SK-N-SH treated with all-trans-retinoic acid at 6 μM for 48 hours (cell line): ENCODE measurements at places on chromosomes 11 and 22.

DNA sequence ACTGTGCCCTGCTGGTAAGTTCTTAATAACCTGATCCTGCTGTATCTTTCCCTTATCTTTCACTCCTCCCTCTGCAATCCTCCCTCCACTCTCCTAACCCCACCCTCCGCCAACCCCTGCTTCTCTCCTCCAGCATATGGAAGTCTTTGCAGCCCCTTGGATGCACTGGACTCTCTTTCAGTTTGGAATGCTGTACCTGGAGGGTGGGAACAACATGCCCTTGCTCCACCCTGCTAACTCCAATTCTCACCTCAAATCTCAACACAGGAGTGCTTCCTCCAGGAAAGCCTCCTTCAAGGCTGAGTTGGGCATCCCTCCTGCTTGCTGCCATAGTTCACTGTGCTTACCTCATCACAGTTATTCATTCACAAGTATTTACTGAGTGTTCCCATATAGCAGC lies 52.8 kb upstream of the LDLRAD3 start:
- ATAC-seq, result no peak

- no peak for ATAC-seq
Observed at GRCh38 chr11:94866936-94867795, 99.0 kb downstream of the AMOTL1 start.

- no peak for ATAC-seq
Observed at GRCh38 chr11:43367382-43368178, 8.9 kb downstream of the TTC17 start.

DNA sequence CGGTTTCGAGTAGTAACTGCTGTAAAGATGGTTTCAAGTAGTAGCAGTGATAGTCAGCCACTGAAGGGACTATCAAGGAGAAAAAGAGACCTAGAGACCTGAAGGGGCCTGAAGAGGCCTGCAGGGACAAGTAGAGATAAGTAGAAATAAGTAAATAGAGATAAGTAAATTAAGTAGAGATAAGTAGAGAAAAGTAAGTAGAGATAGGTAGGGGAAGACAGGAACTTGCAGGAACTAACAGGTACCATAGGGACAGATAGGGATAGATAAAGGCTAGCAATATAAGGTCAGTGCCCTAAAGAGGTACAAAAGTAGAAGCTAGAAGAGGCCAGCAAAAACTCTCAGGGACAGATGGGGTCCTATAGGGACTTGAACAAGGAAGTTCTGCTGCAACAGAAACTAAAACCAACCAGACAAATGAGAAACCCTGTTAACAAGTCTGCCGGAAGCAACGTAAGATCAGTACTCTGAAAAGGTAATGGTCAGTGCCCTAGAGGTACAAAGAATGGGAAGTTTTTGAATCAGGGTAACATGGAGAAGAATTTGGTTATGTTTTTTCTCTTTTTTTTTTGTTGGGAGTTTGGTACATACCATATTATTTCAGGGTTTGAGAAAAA lies 9.6 kb upstream of the SC5D start:
- ATAC-seq, result no peak

DNA sequence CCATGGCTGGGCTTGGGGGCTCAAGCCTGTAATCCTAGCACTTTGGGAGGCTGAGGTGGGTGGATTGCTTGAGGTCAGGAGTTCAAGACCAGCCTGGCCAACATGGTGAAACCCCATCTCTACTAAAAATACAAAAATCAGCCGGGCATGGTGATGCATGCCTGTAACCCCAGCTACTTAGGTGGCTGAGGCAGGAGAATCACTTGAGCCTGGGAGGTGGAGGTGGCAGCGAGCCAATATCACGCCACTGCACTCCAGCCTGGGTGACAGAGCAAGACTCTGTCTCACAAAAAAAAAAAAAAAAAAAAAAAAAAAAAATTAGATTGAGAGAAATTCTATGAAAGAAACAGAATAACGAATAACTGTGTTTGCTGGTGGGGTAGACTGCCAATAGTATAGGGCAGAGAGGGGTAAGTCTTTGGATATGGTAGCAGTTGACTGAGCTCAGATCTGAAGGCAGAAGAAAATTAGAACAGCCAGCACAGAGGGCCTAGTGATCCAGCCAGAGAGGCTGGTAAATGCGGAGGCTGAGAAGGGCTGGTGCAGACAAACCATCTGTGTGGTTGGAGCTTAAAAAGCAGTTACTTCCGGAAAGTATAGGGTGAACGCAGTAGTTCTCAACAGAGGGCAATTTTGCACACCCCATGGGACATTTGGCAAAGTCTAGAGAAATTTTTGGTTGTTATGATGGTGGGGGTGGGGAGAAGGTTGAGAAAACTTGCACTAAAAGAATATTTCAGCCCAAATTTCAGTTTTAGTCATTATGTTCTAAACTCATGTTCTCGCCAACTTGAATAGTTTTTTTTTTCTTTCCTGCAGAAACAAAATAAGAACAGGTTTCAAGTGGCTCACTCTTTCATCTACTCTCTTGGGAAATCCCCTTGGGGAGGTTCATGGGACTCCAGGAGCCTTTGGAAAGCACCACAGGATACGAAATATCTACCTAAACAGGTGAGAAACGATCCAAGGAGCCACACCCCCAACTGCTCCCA lies 1.6 kb upstream of the HORMAD2 start:
- no peak for ATAC-seq

GRCh38 chr11:92768121-92768840 lies 201.2 kb upstream of the MTNR1B start:
- ATAC-seq, result no peak

- ATAC-seq, result no peak
Observed at GRCh38 chr22:33561149-33561807, 359.0 kb downstream of the LARGE1 start.

- ATAC-seq, result no peak
Observed at GRCh38 chr22:37335806-37336199, 53.5 kb downstream of the CYTH4 start.

DNA sequence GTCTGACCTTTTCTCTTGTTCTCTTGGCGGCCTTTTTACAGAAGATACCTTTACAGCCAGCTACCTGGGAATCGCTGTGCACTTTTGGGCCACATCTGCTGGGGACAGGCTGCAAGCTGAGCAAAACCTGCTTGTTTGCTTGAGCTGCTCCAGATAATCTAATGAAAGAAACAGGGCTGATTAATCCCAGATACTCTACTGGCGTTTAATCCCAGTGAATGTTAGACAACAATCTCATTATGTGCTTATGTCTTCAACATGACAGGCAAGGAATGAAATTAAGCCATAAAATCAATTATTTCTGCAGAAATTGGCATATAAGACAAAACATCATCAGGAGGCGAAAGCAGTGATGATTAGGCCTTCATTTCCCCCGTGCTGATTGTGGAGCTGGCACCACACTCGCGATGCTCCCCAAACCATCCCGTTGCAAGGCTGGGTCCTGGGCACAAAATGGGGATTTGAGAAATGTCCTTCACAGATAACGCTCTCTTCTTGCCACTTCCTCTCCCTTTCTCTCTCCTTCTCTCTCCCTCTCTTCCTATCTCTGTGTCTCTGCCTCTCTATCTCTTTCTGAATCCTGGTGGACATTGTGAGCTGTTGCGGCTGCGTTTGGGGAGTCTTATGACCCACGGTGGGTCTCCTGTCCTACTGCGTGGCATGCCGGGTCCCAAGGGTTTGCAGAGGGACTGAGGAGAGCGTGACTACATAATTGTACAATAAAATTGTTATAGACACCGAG lies 1053.8 kb downstream of the TBC1D22A start:
- ATAC-seq, result no peak

- no peak for ATAC-seq
Observed at GRCh38 chr22:32328306-32329201, 29.1 kb upstream of the RFPL3 start.

DNA sequence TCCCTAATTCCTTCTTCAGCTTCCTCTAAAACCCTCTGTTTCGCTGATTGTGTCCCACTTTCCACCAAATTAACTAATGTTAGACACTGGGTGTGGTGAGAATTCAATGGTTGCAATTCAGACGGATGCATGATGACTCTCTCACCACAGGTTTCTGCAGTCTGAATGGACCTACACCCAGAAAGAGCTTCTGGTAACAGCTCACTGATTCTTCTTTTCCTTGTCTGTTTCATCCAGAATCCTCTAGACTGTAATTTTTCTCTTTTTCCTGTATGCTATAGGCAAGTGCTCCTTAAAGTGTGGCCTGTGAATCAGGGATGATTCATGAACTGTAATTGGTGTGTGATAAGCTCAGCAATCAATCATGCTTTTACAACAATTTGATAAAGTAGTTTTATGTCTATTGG lies 18.1 kb downstream of the MMP10 start:
- ATAC-seq, result peak; percentile 65

DNA sequence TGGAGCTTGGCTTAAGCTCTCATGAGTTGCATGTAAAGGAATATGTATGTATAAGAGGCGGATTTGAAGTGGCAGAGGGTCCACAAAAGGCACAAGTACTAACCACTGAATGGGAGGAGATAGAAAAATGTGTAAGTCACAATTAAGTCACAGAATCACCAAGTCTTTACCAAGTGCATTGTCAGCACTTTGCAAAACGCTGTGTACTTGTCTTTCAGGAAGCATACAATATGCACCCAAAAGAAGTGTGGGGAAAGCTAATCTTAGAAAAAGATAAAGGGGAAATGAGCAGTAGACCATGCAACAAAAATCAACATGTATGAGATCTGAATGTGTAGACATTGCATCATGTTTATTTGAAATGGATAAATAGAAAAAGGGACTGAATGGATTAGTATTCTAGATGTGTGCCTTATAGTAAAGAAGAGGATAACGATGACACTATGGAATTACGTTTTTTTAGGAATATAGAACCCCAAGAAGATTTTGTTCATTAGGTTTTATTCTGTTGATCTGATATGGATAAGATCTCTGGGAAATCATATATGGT lies 4.5 kb downstream of the CNTF start:
- ATAC-seq, result no peak

GRCh38 chr11:18865951-18866350 lies 73.3 kb downstream of the MRGPRX1 start:
- no peak for ATAC-seq

DNA sequence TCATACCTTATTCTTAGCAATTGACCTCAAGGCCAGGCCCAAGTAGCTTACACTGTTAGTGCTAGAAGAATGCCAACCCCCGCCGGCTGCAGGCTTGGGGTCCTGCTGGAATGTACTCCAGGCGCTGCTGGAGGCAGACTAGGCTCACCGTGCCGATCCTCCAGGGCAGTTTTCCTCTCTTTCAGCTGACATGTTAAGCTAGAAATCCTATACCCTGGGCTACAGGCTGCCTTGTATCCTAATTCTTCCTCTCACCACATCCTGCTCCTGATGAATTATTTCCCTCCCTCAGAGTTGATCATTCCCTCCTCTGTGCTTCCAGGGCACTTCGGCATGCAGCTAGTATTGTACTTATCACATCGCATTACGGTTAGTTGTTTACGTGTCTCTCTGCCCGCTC lies 3.4 kb downstream of the SPTBN2 start:
- no peak for ATAC-seq

DNA sequence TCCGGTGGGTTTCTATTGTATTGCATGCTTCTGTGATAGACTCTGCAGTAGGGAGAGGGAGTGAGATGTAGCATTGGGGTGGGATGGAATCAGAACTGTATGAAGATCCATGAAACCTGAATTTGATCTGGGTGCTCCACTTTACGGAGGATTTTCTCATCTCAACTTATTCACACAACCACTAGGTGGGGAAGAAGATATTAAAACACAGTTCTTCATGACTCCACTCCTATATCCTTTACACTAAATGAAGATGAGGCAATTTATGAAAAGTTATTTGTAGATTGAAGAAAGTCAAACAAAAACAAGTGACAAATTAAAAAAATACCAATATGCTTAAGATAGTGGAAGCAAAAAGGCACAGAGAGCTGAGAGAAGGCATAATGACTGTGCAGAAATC lies 92.6 kb upstream of the PDGFD start:
- peak; percentile 52; the same call in 2 of the 3 replicates for ATAC-seq

DNA sequence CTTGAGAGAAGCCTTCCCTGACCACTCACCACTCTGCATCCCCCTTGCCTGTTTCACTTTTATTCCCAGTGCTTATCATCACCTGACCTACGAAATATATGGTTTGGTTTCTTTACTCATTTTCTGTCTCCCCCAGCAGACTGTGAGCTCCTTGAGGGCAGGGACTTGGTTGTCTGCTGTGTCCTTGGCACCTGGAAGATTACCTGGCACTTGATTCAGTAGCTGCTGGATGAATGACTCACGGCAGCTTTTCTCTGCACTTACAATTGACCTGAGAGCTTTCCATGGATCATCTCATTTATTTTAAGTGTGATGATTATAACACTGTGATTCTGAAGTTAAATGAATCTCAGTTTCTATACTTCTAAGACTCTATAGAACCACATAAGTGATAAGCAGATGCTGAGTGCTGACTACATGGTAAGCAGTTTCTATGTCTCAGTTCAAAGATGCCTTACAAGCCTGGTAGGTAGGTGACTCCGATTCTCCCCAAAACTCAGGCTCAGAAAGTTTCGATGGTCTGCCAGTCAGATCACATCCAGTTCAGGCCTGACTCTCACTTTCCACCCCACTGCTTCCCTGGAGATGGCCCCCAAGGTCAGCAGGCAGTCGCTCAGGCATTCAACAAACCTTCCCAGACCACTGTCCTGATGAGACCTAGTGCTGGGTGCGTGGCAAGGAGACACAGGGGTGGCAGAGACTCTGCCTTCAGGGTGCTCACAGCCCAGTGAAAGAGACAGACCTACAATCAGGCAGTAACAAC lies 11.6 kb downstream of the IL2RB start:
- ATAC-seq, result no peak

DNA sequence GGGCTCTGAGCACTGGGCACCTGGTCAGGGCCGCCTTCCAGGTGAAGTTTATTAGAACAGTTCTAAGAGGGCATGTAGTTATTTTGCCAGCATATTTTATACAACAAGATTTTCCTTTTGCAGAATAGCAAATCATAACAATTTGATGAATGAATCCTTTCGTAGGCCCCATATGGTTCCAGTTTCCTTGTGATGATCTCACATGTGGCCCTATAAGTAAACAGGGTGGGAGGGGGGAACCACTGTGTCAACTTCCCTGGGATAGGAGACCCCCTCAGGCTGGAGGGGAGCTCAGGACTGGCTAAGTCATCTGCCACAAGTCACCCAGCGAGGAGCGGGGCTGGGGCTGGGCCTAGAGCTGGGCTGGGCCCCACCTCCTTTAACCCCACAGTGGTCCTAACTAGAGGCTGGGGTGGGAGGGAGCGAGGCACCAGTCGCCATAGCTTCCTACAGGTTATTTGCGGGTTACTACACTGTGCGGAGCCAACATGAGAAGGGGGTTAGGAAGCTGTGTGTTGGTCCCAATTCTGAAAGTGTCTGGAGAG lies 4.2 kb downstream of the FBLN1 start:
- ATAC-seq, result no peak

- ATAC-seq, result no peak
Observed at GRCh38 chr11:18632841-18633240, 1.3 kb downstream of the SPTY2D1 start.

- no peak for ATAC-seq
Observed at GRCh38 chr11:69357458-69358397, 63.8 kb downstream of the MYEOV start.

- no peak for ATAC-seq
Observed at GRCh38 chr11:34330653-34331052, 27.2 kb downstream of the ABTB2 start.

DNA sequence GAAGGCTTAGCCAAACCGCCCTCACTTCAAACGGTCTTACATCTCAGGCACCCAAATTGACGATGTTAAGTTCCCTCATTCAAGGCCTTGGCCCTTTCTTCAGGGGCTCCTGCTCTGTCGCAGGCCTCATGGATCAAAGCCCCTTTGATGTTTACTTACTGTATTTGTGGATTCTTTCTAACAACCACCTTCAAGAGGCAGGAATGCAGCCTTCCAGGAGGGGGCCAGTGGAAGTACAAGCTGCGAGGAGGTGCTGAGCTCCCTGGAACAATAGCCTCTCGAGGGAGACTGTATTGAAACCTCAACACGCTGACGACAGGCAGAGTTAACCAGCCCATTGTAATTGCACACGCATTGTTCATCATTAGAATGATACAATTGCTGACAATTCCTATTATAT lies 209.1 kb downstream of the ST3GAL4 start:
- ATAC-seq, result no peak
